Stimulated activated CD4-positive, alpha-beta T cell treated with anti-CD3 and anti-CD28 coated beads, Interleukin-1b, Interleukin-23, amount 100 ng/mL, for 1 hour (primary cell): ENCODE measurements at places on chromosomes 6 and 20.

GRCh38 chr6:33802186-33802958 lies 1.4 kb downstream of the MLN start:
- no peak for DNase-seq

DNA sequence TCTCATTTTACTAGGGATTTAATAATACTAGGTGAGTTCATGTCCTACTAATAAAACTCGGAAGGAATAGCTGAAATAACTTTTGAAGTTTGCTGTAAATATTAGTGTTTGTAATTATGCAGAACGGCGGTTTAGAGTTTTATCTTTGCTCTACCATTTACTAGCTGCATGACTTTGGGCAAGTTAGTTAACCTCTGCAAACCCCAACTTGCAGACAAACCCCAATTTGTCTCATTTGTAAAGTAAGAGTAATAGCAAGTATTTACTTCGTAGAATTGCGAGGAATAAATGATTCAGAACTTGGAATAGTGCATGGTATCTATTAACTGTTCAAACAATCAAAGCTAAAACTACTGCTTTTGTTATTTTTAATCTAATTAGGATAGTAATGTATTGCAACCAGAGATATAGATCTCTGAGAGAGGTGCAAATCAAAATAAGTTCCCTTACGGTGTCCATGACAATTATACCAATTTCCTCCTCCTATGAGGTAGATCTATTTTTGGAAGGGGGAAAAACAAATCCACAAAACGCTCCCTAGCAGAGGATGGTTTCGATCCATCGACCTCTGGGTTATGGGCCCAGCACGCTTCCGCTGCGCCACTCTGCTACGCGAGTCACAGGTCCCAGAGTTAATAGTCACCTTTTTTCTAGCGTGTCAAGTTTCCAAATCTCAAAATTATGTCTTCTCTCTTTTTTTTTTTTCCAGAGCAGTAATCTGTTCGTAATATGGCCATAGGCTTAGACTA lies 35.1 kb upstream of the BTN3A2 start:
- no peak for DNase-seq

GRCh38 chr20:19780261-19780660 lies 22.2 kb downstream of the RIN2 start:
- no peak for DNase-seq

- DNase-seq: no peak
Observed at GRCh38 chr6:148969603-148970061, 222.8 kb downstream of the UST start.

DNA sequence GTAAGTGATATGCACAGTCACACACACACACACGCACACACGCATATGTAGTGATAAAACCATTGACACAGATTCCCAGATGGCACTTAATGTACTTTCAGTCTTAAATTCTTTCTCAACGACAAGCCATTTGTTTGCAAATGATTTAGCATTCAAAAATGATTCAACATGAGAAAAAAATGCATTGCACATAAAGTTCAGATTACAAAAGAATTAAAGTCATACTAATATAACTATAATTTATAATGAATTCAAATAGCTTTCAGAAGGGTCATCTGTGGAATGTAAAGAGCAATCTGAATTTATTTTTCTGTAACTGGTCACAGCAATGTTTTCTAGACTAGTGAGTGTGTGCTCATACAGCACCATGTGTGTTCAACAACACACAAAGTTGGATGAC lies 521.6 kb upstream of the ZNF337 start:
- no peak for DNase-seq

DNA sequence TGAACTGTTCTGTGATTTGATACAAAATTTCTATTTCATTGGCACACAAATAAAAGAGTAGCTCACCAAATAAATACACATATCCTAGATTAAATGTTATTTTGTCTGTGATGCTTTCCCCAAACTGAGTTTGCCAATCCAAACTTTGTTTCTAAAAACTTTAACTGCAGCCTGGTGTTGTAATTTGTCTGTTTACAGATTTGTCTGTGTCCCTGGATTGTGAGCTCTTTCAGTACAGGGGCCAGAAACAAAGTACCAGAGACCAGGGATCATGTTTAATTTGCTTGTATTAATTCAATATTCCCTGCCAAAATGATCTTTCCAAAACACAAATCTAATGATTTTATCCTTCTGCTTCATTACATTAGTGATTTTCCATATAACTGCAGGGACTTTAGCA lies 1044.6 kb upstream of the GJE1 start:
- DNase-seq: no peak

DNA sequence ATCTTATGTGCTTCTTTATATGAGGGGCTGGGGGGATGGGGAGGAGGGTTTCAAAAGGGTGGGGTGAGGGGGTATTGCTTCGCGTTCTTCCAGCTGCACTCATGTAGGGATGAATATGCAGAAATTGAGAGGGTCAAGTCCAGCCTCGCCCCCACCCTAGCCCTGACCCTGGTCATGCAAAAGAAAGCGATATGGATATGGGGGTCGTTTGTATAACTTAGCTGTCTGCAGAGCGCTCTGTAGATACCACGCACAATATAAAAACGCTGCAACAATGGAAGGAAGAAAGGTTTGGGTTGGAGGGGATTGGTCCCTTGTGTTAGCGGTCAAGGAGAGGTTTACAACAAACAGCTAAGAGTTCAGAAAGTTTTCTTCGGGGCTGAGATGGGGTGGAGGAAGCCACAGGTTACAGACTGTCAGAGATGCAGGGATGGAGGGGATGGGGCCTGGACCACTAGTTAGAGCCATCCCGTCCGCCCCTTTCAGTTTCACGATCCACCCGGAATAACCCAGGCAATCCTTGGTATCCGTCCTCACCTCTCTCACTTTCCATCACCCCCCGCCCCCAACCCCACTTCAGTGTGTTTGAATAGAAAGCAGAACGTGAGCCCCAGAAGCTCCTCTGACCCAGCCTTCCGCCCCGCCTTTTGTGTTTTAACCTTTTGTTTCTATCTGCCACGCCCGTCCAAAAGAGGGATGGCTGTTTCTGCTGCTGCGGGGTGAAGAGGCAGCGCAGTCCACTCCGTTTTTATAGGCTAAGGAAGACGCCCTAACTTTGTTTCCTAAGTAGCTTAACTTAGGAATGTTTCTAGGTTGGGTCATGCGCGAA lies 73.5 kb downstream of the SOX4 start:
- no peak for DNase-seq

- DNase-seq: no peak
Observed at GRCh38 chr6:15280028-15280427, 34.2 kb downstream of the JARID2 start.

GRCh38 chr6:148364056-148364824 lies 21.6 kb downstream of the SASH1 start:
- no peak for DNase-seq

GRCh38 chr20:47778398-47779354 lies 6.6 kb downstream of the SULF2 start:
- no peak for DNase-seq

DNA sequence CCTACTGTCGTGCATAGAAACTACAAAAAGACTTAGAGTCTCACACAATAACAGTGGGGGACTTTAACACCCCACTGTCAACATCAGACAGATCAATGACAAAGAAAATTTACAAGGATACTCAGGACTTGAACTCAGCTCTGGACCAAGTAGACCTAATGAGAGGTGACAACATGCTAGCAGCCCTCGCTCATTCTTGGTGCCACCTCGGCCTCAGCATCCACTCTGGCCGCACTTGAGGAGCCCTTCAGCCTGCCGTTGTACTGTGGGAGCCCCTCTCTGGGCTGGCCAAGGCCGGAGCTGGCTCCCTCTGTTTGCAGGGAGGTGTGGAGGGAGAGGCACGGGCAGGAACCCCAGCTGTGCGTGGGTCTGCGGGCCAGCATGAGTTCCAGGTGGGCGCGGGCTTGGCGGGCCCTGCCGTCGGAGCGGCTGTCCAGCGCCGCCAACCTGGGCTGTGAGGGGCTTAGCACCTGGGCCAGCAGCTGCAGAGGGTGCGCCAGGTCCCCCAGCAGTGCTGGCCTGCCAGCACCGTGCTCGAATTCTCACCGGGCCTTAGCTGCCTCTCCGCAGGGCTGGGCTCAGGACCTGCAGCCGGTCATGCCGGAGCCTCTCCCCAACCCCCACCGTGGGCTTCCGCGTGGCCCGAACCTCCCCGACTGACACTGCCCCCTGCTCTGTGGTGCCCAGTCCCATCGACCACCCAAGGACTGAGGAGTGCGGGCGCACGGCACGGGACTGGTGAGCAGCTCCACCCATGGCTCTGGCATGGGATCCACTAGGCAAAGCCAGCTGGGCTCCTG lies 205.6 kb downstream of the FRK start:
- no peak for DNase-seq

- no peak for DNase-seq
Observed at GRCh38 chr20:31780839-31781238, 38.3 kb upstream of the MYLK2 start.

GRCh38 chr20:13277663-13278295 lies 56.7 kb downstream of the ISM1 start:
- DNase-seq: no peak

DNA sequence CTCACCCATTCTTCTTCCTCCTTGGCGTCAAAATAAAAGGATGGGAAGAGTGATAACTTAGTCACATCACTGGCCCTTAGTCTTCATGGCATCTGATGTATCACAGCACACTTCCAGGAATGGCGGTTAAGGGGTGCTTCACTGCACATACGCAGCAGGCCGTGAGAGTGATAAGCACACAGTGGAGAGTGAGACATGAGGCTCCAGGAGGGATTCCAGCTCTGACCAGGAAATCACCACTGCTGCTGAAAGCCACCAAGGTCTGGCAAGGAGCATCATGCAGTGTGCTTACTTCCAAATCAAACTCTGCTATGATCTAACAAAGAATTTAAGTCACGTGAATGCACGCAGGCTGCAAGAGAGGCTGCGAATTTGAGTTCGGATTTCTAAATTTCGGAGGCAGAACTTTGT lies 62.4 kb downstream of the ARID1B start:
- no peak for DNase-seq

- no peak for DNase-seq
Observed at GRCh38 chr6:136067731-136068341, 182.3 kb downstream of the MTFR2 start.

GRCh38 chr6:36999061-36999750 lies 6.2 kb upstream of the FGD2 start:
- no peak for DNase-seq

DNA sequence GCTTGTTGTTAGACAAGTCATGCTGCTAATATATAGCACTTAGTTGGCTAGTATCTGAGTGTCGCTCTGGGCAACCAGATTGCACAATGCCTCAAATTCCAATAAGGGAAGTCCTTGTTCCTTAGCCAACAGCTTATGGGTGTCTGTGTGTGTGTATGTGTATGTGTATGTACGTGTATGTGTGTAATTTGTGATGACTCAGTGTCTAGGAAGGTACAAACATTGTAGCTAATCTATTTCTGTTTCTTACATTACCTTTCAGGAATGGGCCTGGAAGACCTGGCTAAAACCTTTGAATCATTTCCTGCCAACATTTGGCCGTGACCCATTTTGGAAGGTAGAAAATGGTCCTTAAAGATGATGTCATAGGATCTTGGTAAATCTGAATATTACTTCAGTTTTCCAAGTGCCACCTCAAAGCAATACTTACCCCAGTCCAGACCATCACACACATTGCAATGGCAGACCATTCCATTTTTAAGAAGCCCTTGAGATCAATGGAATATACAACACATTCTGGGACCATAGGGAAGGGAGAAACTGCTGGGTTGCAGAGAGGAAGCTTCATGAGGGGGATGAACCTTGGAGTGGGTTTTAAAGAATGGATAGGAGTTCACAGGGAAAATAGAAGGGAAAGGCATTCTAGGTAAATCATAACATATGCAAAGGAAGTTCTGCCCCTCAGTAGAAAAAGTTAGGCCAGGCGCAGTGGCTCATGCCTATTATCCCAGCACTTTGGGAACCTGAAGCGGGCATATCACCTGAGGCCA lies 25.1 kb downstream of the NEDD9 start:
- DNase-seq: no peak

GRCh38 chr20:43949741-43950618 lies 35.3 kb downstream of the TOX2 start:
- DNase-seq: no peak

DNA sequence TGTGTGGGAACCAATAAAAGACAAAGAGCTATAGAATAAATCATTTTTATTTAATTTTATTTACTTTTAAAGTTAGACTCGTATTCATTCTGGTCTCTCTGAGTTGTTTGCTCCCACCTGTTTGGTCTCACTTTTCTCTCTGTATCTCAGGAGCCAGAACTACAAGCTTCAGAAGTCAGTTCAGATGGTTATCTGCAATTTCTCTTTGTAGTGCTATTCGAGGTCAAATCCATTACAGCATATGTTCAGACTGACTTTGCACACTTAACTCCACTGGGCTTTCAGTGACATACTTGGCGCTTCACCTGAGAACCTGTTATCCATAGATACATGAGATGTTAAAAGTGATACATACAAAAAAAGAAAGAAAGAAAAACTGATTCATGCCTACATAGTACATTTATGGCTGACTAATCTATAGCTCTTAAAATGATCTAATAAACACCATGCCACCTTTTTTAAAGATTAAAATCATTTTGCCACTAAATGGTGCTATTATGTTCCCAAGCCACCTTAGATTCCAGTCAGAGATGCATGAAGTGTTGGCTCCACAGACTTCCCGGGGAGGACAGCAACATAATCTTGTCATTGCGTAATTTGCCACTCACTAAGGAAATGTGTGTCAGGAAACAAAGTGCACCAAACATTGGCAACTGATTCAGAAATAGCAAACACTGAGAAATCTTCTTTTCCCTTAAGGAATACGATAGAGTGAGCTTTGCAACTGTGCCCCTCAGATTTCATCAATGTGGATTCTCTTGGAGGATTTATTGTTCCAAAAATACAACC lies 396.7 kb downstream of the HACE1 start:
- DNase-seq: no peak

- DNase-seq: no peak
Observed at GRCh38 chr6:55705451-55706440, 126.8 kb upstream of the HMGCLL1 start.

DNA sequence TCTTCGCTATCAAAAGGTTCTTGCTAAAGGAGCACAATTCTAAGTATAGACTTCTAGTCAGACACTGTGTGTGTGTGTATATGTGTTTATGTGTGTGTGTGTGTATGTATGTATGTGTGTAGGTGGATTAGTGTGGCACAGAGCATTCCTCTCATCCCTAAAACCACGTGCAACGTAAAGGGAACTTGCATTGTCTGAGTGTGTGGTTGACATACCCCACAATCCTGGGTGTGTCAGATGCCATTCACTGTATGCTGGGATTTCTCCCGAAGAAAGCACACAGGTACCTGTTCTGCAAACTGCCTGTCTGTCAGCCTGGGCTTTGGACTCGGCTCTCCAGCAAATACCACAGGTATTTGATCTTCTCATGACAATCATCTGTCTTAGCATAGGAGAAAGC lies 42.3 kb upstream of the TBC1D7 start:
- no peak for DNase-seq

GRCh38 chr6:155142168-155143028 lies 121.4 kb upstream of the CLDN20 start:
- no peak for DNase-seq

GRCh38 chr20:54000914-54001313 lies 69.5 kb downstream of the BCAS1 start:
- DNase-seq: no peak

GRCh38 chr20:34112600-34113101 lies 608 bp upstream of the EIF2S2 start:
- DNase-seq: no peak
